ENCODE measurements at places on chromosomes 12 and 14.

GRCh38 chr14:101239065-101239464 is 322.2 kb upstream of the DIO3 start:
- no peak for DNase-seq

DNA sequence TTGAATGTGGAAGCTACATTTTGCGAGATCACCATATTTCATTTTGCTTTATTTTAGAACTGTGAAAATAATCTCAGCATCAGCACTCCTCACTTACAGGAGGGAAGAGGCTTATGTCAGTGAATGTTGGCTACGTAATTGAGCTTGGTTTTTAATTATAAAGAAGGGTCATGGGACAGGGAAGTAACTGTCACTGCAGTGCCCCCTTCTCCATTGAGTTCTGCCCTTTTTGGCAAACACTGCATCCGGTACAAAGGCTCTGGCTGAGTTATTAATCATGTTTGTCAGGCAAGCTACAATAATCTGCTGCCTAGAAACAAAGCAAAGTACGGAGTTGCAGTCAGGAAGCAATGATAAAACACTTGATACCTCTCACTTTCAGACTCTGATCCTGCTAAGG is 546.7 kb downstream of the SNAPC1 start:
- DNase-seq = no peak

DNA sequence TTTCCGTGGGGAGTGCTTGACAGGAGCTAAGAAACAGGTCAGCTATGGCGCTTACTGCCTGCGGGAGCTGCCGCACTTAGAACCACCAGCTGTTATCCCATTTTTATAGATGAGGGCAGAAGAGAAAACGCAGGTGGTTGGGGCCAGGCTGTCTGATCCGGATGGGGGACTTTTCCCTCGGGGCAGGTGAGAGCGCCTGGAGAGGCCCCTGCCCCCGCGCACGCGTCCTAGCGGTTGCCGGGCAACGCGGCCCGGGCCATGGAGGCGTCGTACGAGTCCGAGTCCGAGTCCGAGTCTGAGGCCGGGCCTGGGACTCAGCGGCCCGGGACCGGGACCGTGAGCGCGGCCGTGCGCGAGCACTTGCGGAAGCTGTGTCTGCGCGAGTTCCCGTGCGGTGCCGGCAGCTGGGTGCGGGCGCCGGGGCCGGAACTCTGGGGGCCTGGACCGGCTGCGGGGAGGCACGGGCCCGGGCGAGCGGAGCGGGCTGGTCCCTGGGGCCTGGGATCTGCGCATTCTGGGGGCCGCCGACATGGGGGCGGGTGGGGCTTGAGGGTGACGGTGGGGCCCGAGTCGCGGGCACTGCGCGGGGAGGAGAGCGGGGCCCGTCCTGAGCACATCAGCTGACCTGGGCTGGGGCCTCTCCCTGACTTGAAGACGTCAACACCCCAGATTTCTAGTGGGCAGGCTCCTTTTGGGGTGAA is at the start of gene LRRC43:
Gene LRRC43, plus strand, starts transcription at position 237 of the 701 bp plus-strand sequence. Its CDS starts 22 bp downstream, at position 259.
- DNase-seq = peak; percentile 48

GRCh38 chr12:25993901-25994651 is 35.6 kb downstream of the RASSF8 start:
- DNase-seq = no peak

GRCh38 chr14:95482627-95483308 is 33.7 kb downstream of the SYNE3 start:
- DNase-seq = no peak

GRCh38 chr12:121190523-121191031 is 19.4 kb upstream of the P2RX4 start:
- peak; percentile 98 for DNase-seq

DNA sequence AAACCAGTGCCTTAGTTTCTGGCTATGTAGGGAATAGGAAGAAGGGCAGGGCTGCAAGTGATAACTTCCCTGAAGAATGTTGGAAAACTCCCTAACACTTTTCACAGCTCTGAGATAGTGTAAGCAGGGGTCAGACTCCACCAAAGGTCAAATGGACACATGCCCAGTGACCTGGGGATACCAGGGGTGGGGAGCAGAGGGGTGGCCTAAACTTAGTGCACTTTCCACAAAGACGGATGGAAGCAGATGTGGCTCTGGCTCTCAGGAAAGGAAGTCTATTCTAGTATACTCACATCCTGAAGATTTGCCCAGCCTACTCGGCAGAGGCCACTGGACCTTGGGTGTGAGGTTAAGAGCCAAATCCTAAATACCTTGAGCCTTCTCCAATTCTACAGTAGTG is 285.8 kb downstream of the NUAK1 start:
- no peak for DNase-seq

DNA sequence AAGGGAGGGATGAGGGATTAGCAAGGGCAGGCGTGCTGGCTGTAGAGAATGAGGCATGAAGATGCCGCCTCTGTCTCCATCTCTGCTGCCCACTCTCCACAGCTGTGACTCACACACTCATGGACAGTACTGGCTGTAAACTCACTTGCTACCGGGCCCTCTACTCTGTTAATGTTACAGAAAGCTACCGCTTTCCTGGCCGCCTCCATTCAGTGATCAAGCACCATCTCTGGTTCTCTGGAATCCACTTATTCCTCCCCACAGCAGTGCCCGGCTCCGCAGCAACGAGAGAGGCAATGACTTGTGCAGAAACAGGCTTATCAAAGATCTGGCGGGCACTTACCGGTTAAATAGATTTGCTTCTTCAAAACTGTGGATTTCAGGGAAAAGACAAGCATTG is 34.8 kb downstream of the AMN start:
- no peak for DNase-seq

DNA sequence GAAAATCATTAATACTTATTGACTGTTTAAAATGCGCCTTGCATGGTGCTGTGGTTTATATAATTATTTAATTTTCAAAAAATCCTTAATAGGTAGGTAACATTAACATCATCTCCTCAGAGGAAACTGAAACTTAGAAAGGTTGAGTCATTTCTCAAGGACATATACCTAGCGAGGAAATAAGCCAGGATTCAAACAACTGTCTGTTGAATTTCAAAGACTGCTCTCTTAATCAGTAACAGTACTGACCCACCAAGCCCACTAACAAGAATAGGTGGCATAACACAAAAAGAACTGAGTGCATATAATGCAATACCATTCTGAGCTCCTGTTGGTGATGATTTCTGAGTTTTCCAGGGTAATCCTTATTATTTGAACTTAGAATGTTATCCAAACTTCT is 174.3 kb downstream of the SOX5 start:
- no peak for DNase-seq

DNA sequence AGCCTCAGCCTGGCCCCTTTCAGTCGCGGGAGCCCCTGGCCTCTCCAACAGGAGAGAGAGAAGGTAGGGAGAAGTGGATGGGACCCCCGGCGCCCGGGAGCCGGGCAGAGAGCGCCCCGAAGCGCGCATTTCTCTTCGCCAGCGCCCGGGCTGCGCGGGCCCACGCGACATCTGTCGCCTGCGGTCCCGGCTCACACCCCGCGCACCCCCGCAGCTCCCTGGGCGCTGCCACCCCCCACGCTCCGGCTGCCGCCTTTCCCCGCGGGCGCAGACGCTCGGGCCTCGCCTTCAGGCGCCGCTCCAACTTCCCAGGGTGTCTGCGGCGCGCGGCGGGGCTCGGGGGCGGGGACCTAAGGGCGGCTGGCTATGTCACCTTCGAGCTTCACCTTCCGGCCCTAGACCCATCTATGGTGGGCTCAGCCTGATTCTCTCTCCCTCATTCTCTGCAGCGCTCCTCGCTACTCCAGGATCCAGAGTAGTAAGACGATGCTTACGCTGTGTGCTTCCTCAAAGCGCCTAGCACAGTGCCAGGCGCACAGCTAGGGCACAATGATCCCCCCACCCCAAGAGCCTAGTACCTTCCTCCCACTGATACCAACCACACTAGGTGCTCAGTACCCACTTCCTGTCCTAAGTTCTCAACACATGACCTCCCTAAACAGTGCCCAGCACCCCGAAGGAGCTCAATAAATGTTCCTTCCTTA is 1.6 kb downstream of the HRK start:
- DNase-seq = no peak

GRCh38 chr12:89947437-89948270 is 239.0 kb upstream of the ATP2B1 start:
- peak; percentile 89 for DNase-seq

DNA sequence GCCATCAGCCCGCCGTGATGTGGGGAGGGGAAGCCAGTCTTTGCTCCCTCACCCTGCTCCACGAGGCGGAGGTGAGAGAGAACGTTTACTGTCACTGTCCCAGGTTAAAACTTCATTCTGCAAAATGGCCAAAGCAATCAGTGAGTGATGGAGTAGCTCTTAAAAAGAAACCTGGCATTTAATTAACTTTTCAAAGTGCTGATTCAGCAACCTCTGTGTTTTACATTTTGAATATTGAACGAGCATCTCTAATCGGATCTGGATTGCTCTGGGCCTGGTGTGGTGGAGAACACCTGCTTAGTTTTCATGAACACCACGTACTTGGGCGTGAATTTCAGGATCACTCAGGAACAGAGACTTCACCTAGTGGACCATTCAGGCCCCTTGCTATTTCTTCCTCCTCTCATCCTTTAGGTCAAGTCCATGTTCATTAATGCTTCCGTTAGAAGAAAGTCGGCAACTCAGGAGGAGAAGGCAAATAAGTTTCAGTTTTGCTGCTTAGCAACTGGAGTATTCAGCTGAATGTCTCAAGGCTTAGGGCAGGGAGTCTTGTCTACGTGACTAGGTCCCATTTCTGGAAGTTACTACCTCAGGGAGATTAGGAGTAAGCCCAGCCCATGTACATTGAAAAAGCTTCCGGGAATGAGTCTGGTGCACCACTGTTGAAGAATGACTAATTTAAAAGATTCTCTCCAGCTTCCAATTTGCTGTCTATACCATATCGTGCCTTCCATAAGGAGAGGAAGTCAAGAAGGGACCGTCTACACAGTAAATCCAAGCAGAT is 68.2 kb downstream of the IFT43 start:
- DNase-seq = no peak

DNA sequence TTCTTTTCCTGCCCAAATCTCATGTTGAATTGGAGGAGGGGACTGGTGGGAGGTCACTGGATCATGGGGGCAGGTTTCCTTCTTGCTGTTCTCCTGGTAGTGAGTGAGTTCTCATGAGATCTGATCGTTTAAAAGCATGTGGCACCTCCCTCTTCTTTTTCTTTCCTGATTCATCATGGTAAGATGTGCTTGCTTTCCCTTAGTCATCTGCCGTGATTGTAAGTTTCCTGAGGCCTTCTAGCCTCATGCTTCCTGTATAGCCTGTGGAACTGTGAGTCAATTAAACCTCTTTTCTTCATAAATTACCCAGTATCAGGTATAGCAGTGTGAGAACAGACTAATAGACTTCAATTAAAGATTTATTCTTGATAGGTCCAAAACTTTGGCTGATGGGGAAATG is 83.5 kb downstream of the CAND1 start:
- DNase-seq = peak; percentile 12
